Choroid plexus epithelial cell (primary cell): ENCODE measurements at places on chromosomes 4 and X.

- DNase-seq = peak; percentile 88
These were observed 151.8 kb downstream of the SLC7A11 start for GRCh38 chr4:138090150-138090917.

DNA sequence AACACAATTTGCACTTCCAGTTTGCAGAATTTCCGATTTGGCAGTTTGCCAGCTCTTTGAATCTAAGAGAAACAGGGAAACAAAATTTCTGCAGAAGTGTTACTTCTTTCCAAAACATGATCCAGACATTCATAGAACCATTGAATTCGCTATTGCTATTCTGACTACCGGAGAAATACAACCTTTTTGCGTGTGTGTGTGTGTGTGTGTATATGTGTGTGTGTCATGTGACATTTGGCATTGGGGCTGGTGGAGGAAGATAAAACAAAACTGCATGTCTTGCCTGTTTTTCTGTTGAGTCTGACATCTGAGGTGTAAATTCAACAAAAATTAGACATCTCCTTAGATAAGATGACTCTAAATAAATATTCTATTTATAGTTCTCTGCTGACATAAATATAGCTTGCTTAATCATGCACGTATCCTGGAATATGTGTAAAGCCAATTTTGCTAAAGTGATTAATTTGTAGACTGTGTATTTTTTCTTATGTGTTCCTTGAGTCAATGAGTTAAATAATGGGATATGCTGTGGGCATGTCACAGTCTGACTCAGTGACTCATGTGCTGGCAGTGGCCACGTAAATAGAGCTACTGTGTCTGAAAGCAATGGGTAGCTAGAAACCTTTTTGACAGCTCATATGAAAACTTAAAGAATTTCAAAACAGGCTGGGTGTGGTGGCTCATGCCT, 98.9 kb downstream of the HPGD start:
- DNase-seq = peak; percentile 75

- DNase-seq = no peak
These were observed 5.7 kb downstream of the TRPC5OS start for GRCh38 chrX:111881715-111882114.

DNA sequence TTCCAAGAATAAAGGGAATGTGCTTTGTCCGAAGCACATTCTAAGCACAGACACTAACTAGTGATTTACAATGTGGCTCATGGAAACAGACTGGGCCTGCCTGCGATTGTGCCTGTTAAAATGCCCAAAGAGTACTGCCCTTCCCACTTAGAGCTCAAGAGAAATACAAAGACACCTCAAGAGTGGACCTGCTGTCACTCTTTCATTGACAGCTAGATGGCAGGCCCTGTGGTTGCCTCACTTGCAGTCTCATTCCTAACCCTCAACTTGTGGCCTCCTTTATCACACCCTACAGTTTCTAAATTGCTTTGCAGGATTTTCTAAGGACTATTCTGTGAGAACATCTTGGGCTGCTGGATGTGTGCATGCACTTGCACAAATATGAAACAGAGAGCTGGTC, 331.0 kb upstream of the EMCN start:
- no peak for DNase-seq

GRCh38 chr4:133152831-133153481, 3.9 kb downstream of the PCDH10 start:
- peak; percentile 14 for DNase-seq

GRCh38 chr4:80219301-80220025, 22.2 kb downstream of the PRDM8 start:
- DNase-seq = no peak

- peak; percentile 74 for DNase-seq
These were observed 65.3 kb downstream of the EGF start for GRCh38 chr4:109977854-109978501.

GRCh38 chr4:131488772-131489171, 1660.3 kb upstream of the PCDH10 start:
- peak; percentile 39 for DNase-seq

DNA sequence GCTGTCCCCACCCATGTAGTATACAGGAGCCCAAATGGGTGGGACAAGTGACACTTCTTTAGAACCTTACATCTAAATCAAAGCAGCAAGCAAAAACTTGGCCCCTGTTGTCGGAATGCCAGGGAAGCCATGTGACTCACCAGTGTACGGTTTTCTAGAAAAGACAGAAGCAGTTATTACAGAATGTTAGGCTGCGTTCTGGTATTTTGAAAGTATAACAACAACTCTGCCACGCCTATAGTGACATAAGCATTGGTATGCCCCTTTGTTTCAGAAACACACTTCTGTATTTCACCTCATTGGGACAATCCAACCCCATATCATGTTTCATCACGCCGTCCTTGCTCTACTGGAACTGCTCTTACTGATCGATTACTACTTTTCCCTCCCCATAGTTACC, 14.8 kb downstream of the PDHA1 start:
- no peak for DNase-seq

GRCh38 chr4:38368613-38369012, 295.4 kb upstream of the KLF3 start:
- peak; percentile 50 for DNase-seq

DNA sequence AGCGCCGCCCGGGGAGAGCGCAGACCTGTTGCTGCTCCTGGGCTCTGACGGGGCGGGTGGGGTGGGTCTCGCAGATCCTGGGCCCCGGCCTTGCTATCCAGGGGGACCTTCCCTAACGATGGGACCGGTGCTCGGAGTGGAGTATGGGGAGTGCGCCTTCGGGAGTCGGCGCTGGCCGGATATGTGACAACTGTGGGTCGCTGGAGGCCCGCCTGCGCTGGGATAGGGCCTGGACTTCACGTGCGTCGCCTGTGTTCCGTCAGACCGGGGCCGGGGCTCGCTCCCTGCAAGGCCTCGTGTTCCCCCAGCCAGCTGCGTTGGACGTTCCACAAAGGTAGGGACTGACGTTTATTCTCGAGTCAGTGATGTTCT, 1.3 kb downstream of the TBL1X start:
- no peak for DNase-seq

DNA sequence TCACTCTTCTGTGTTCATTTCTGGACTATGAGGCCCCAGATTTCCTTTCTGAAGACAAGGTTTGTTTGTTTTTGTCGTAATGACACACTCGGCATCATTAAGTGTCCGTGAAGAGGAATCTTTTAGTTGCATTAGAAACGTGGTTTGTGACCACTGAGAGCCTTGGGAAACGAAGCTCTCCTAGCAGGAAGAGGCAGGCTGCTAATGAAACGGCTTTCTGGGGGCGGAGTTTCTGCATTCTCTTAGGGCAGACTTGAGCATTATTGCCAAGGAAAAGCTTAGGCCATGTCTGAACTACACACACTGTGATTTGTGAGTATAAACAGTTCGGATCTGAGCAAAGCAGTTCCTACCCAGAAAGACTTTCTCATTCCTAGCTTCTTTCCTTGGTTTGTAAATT, 64.0 kb downstream of the SOX3 start:
- DNase-seq = no peak

GRCh38 chrX:115021121-115021520, 3.7 kb upstream of the IL13RA2 start:
- no peak for DNase-seq
